ENCODE measurements at places on chromosomes 7 and 10.

- no peak for DNase-seq
Observed at GRCh38 chr10:83769281-83769820, 370.0 kb upstream of the GHITM start.

DNA sequence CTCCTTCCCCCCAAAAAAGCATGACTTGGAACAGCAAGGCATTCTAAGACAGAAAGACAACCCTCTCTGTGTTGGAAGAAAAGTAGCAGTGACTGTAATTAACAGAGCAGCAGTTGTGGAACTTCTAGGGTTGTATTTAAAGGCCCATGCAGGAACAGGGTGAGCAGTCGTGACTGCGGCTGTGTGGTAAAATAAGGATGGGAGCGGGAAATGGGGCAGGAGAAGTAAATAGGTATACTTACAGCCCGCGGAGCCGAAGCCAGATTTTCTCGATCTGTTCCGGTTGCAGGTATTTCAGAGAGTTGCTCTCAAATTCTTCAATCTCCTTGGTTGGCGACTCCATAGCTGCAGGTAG lies 179 bp downstream of the PDE1C start:
- DNase-seq = no peak

- DNase-seq = no peak
Observed at GRCh38 chr10:102501201-102502028, 1.1 kb downstream of the ACTR1A start.

GRCh38 chr10:28849821-28850220 lies 172.5 kb downstream of the BAMBI start:
- no peak for DNase-seq

DNA sequence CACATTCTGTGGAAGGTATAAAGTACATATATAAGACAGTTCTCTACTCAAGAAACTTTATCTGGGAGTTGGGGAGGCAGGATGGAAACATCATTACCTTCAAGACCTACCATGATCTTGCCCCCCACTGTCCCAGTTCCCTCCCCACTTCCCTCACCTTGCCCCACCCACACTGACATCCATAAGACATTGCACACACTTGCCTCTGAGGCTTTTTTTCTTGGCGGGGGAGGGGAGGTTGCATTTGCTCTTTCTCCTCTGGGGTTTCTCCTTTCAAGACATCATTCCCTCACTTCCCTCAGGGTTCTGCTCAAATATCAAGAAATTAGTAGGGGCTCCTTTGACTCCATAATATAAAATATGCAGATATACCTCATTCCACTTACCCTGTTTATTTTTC lies 276.0 kb downstream of the ARL4A start:
- no peak for DNase-seq

- DNase-seq = no peak
Observed at GRCh38 chr10:14801723-14802122, 27.0 kb upstream of the FAM107B start.

DNA sequence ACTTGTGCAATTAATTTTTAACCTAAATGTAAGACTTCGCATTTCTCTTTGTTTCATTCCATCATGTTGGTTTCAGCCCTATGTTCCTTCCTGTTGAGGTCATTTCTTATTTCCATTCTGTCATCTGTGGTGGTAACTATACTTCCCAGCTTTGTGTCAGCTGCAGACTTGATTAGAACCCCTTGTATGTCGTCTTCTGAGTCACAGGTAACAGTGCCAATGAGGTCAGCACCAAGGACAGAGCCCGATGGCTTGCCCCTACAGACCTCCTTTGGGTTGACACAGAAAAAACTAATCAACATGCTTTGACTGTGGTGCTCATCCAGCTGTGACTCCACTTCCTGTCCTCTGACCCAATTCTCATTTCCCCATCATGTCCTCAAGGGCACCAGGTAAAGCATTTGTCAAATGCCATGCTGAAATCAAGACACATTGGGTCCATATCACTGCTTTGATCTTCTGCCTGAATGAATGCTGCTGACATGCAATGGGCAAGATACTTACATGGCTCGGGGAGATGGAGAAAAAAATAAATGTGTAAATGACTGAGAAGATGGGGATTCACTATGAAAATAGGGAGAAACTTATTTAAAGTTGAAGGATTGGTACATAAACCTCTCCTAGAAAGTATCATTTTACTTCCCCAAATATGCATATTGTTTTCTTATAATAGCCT lies 25.6 kb upstream of the CRTAC1 start:
- DNase-seq = peak; percentile 33

Data from activated T-cell treated with anti-CD3 and anti-CD28 coated beads, Interleukin-2, amount 50 U/mL, for 48 hours (primary cell).